Tracheal epithelial cell (primary cell): ENCODE measurements at places on chromosomes 1 and 21. TPM values are rescaled to one million over a fixed set of nuclear protein-coding genes. Genes with fewer than 3 reads are reported as not detected.

Gene TNFAIP8L2
- not detected in 2 replicates for total RNA-seq

Gene OR14C36
- not detected in 2 replicates for total RNA-seq

Gene PTGFRN
- 97.4 and 168 TPM in 2 replicates for total RNA-seq

Gene CCDC30
- total RNA-seq: 0.48 and 2.6 TPM in 2 replicates

Gene TMPRSS15
- not detected in 2 replicates for total RNA-seq

Gene INTS3
- total RNA-seq: 12.5 and 14.5 TPM in 2 replicates

Gene NHLH1
- not detected in 2 replicates for total RNA-seq

Gene ANKRD35
- 0.24 and 2.6 TPM in 2 replicates for total RNA-seq

Gene ACTA1
- total RNA-seq: not detected in 2 replicates

Gene FCRL1
- total RNA-seq: not detected in 2 replicates

Gene CCDC24
- total RNA-seq: 3.4 and 5.3 TPM in 2 replicates

Gene KCNE1
- total RNA-seq: under 0.01 TPM in 1 of 2 replicates, not detected in the other

Gene SCAMP3
- 30.4 and 44.5 TPM in 2 replicates for total RNA-seq

Gene LCE1B
- total RNA-seq: not detected in 2 replicates

Gene IL10RB
- total RNA-seq: 29.6 and 31.1 TPM in 2 replicates
